ENCODE measurements at places on chromosomes 13 and 19.

DNA sequence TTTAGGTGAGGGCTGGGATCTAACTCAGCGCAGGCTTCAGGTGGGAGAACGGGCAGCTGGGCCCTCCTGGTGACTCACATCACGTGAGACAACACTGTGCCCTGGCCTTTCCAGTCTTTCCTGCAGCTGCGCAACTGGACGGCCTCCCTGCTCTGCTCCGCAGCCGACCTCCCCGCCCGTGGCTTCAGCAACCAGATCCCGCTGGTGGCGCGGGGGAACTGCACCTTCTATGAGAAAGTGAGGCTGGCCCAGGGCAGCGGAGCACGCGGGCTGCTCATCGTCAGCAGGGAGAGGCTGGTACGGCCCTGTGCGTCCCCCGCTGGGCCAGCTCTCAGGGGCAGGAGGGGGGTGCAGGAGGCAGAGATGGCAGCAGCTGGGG, 8.8 kb downstream of the SPPL2B start:
- DNase-seq = no peak

DNA sequence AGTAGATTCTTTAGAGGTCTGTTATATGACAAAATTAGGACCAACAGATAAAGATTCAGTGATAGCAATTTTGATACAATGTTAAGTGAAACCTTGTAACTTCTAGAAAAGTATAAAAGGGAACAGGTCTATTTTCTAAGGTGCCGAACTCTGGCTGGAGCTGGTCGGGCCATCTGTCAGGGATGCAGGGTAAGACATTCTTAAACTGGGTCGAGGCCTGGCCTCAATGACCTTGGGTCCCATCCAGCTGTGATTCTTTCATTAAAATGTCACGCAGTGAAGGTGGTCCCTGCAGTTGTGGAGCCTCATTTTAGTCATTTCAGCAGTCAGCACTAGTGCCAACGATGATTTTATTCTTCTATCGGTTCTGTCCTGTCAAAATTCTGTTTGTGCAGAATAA, 271.9 kb upstream of the SPRY2 start:
- DNase-seq = no peak

DNA sequence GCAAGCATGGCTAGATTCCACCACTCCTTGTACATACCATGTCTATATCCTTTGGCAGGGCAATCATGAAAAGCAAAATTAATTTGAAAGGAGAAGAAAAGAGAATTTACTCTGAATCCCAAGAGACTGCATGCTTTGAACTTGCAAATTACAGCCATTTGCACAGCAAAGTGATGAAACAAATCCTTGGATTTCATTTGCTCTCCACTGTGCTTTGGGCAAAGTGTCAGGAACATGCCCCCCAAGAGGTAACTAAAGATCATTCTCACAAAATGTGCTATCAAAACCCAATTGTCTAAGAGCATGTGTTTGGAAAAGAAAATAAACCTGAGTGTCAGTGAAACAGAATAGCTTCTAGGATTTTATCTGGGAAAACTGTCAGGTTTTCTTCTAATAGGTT, 298.5 kb downstream of the GPC6 start:
- no peak for DNase-seq

GRCh38 chr13:103539265-103539664, 473.0 kb upstream of the SLC10A2 start:
- no peak for DNase-seq
